ENCODE measurements at places on chromosomes 16 and 17.

DNA sequence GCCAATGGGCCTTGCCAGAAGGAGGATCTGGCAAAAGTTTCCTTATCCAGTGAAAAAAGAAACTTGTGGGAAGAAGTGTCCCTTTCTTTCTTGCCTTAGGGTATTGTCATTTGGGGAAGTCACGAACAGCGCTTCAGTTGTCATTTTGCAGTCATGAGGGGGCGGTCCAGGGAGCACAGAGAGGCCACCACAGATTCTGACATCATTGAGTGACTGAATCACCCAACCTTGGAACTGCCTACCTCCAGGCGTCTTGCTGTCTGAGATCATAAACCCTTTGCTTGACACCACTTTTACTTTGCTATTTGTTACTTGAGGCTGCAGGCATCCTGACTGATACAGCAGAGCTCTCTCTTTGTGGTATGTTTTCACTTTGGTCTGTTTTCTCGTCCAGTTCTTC lies 3.1 kb upstream of the WSCD1 start:
- DNase-seq: no peak

GRCh38 chr17:44556166-44556831 lies 985 bp upstream of the FZD2 start:
- DNase-seq: no peak

GRCh38 chr17:42679492-42680330 lies 1.9 kb downstream of the CCR10 start:
- no peak for DNase-seq

GRCh38 chr17:40177275-40177874 lies at the start of gene RAPGEFL1:
TSS of gene RAPGEFL1 (plus strand) at chr17:40177470. CDS start at chr17:40177862, 392 bp downstream.
- no peak for DNase-seq

DNA sequence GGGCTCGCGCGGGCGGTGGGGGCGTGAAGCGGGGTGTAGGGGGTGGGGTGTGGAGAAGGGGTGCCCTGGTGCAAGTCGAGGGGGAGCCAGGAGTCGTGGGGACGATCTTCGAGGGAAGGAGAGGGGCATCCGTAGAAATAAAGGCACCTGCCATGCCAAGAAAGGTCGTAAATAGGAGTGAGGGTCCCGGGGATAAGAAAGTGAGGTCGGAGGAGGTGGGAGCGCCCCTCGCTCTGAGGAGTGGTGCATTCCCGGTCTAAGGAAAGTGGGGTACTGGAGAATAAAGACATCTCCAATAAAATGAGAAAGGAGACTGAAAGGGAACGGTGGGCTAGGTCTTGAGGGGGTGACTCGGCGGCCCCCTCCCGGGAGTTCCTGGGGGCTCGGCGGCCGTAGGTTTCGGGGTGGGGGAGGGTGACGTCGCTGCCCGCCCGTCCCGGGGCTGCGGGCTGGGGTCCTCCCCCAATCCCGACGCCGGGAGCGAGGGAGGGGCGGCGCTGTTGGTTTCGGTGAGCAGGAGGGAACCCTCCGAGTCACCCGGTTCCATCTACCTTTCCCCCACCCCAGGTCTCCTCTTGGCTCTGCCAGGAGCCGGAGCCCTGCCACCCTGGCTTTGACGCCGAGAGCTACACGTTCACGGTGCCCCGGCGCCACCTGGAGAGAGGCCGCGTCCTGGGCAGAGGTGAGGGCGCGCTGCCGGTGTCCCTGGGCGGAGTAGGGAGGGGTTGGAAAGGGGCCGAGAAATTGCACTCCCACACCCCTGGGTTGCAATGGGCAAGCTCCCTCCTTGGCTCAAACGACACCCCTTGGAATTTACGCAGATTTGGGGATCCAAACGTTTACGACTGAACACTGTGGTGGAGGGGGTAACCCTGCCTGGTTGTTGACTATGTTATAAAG lies 888 bp downstream of the CDH1 start:
- no peak for DNase-seq

DNA sequence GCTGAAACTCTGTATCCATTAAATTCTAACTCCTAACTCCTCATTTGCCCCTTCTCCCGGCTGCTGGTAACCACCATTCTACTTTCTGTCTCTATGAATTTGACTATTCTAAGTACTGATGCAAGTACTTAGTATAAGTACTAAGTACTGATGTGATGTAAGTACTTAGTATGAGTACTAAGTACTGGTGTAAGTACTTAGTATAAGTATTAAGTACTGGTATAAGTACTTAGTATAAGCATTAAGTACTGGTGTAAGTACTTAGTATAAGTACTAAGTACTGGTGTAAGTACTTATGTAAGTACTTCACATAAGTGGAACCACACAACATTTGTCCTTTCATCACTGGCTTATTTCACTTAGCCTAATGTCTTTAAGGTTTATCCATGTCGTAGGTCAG lies 32.3 kb upstream of the PRKCA start:
- DNase-seq: no peak

GRCh38 chr16:46768809-46769208 lies 20.7 kb upstream of the MYLK3 start:
- no peak for DNase-seq

DNA sequence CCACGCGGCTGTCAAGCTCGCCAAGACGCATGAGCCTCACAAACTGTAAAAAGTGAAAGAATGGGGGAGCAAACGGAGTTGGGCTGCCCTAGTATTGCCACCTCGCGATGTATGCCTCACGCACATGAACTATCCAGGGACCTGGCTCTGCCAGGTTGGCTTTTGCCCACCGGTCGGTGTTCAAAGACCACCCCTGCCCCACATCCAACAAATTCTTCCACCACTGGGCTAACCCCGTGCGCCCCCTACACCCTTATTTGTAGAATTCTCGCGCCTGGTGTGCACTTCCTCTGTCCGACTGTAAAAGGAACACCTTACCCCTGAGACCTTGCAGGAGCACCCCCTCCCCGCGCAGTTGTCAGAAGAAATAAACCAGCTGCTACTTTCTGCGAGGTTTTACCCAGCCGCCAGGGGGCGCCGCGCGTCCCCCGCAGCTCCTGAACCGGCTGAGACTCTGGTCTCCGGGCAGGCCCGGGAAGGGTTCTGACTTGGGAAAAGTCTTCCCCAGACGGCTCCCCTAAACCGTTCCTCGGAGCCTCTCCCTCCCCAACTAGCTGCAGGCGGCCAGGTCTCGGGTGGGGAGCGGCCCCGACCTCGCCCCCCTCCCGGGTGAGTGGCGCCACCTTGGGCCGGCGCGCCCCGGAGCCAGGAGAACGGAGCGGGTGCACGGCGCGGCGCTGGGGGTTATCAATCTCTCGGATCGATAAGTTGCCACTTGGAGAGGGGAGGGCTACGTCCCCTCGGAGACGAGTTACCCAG lies 1.7 kb upstream of the ZNF423 start:
- no peak for DNase-seq

DNA sequence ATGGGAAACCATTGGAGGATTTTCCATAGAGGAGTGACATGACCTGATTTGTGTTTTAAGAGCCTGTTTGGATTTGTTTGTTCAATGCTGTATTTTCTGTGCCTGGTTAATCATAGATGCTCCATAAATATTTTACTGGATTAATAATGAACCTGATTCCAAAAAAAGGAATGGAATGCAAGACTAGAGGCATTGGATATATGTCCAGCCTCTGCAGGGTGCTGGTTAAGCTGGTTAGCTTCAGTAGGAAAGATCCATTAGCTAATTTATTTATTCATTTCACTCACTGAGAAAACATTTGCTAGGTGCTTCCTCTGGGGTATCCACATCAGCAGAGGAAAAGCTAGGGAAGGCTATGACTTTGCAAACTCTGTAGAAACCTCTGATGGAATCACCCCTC lies 57.7 kb downstream of the SHISA9 start:
- no peak for DNase-seq

GRCh38 chr17:34413443-34414119 lies 50.5 kb upstream of the CCL1 start:
- no peak for DNase-seq

DNA sequence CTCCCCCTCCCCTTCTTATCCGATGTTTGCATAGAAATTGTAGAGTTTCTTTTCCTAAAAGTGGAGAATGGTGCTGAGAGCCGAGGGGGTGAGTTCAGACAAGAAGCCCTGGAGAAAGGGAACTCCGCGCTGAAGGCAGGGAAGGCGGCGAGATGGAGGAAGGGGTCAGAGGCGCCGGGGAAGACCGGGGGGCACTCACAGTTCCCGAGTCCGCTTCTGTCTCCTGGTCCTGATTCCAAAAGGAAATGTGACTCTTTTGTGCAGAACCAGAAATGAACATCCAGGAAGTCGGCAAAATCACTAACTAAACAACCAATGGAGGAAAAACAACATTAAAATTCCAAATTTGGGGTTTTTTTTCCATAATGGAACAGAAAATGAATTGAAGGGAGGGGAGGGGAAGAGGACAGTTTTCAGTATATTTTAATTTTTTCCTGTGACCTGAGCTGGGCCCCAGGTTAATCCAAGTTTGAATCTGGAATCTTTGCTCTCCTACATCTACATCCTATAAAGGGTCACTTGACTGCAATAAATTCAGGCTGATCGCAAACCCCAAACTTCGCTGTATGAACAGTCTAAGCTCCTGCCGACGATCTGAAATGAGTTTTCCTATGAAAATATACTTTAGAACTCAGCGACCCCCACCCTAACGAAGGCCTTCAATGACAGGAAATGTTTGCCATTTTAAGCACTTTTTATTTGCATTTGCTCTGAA lies 252.3 kb downstream of the C16orf95 start:
- no peak for DNase-seq

- DNase-seq: no peak
Measured at GRCh38 chr17:46974086-46974485, 5.0 kb downstream of the RPRML start.

GRCh38 chr17:10352893-10353292 lies 19.9 kb downstream of the MYH13 start:
- DNase-seq: no peak

DNA sequence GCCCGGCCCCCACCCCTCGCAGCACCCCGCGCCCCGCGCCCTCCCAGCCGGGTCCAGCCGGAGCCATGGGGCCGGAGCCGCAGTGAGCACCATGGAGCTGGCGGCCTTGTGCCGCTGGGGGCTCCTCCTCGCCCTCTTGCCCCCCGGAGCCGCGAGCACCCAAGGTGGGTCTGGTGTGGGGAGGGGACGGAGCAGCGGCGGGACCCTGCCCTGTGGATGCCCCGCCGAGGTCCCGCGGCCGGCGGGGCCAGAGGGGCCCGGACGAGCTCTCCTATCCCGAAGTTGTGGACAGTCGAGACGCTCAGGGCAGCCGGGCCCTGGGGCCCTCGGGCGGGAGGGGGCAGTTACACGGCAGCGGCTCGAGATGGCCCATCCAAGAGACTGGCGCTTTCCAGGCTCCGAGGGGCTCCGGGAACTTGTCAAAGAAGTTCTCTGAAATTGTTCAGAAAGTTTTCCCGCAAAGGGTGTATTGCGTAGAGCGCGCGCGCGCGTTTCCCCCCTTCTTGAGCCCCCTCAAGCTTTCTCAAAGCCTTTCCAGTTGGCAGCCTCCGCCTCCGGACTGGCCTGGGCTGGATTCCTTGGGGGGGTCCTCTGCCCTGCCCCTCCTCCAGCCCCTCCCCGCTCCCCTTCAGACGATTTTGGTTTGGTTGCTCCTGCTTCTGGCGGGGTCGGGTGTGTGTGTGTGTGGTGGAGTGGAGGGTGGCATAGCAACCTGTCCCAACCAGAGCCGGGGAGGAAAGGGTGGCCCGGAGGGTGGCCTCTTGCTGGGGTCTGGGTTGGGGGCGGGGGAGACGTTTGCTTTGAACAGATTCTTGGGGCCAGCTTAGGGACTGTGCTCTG lies 504 bp downstream of the ERBB2 start:
- no peak for DNase-seq

DNA sequence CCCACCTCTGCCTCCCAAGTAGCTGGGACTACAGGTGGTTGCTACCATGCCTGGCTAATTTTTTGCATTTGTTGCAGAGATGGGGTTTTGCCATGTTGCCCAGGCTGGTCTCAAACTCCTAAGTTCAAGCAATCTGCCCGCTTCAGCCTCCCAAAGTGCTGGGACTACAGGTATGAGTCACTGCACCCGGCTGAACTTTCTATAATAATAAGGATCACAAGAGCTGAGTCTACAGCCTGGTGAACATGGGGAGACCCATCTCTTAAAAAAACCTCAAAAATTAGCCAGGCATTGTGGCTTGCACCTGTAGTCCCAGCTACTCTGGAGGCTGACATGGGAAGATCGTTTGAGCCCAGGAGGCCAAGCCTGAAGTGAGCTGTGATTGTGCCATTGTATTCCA lies 53.5 kb downstream of the WDR59 start:
- DNase-seq: no peak

DNA sequence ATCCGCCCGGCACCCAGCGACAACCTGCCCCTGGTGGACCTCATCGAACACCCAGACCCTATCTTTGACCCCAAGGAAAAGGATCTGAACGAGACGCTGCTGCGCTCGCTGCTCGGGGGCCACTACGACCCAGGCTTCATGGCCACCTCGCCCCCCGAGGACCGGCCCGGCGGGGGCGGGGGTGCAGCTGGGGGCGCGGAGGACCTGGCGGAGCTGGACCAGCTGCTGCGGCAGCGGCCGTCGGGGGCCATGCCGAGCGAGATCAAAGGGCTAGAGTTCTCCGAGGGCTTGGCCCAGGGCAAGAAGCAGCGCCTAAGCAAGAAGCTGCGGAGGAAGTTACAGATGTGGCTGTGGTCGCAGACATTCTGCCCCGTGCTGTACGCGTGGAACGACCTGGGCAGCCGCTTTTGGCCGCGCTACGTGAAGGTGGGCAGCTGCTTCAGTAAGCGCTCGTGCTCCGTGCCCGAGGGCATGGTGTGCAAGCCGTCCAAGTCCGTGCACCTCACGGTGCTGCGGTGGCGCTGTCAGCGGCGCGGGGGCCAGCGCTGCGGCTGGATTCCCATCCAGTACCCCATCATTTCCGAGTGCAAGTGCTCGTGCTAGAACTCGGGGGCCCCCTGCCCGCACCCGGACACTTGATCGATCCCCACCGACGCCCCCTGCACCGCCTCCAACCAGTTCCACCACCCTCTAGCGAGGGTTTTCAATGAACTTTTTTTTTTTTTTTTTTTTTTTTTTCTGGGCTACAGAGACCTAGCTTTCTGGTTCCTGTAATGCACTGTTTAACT lies 1.0 kb downstream of the NOG start:
- no peak for DNase-seq

DNA sequence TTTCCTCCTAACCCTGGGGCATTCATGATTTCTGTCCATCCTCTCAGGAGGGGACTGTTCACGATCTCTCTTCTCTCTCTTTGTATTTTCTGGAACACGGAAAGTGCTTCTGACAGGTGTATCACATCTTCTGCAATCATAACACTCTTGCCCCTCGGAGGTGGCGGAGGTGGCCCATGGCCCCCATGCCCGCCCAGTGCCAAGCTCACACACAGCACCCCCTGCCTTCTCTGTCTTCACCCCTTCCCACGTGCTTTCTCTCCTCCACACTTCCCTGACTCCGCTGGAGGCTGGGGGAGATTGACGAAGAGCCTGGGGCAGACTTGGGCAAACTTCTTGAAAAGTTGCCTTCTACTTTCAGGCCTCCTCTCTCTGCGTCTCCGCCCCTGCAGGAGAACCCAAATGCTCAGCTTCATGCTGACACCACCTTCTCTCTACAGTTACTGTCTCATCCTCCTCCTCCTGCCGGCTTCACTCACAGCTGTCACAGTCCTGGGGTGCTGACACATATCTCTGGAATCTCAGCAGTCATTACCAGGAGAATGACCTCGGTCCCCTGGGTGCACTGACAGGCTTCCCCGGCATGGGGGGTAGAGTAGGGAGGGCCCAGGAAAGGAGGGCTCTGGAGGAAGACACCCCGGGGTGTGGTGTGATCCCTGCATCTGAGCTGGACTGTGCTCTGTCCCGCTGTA lies 127.1 kb downstream of the ENGASE start:
- DNase-seq: no peak

- DNase-seq: no peak
Measured at GRCh38 chr16:11240636-11241473, 15.1 kb downstream of the SOCS1 start.
